Tibial artery (tissue), 4 donors: ENCODE measurements at places on chromosomes 2 and 18.

DNA sequence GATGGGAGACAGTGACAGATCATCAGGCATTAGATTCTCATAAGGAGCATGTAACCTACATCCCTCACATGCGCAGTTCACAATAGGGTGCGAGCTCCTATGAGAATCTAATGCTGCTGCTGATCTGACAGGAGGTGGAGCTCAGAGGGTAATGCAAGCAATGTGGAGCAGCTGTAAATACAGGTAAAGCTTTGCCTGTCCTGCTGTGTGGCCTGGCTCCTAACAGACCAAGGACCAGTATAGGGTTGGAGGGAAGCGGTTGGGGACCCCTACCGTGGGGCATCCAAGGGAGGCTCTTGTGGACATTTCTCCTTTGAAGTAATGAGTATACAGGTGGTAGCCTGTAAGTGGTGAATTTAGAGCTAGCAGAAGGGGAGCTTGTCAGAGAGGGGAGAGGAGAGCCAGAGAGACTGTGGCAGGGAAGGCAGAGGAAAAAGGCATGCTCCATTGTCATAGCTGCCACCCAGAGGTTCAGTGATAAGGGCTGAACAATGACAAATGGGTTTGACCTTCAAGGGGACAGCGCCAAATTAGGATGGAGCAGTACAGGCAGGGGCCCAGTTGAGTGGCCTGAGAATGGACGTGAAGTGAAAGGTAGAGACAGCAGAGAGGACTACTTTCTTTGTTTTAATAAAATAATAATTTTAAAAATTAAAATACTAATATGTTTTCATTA is 15.2 kb upstream of the TMBIM1 start:
- no peak for DNase-seq

DNA sequence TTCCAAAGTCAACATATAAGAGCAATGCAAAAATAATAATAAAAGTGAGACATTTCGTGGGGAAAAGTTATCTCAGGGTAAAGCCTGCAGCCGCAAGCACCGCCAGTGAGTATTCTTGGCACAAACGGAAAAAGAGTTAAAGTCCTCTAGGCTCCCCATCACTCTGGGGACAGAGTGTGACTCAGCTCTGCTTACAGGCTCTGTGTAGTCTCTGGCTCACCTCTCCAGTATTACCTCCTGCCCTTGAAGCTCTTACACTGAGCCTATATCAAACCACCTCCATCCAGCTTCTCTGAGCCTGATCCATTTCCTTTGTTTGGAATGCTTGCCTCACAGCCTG is 55.5 kb downstream of the MTHFD2 start:
- DNase-seq: no peak

- no peak for DNase-seq
These were observed 43.9 kb upstream of the TACR1 start for GRCh38 chr2:75243219-75243618.

GRCh38 chr2:30221531-30221930 is 9.8 kb upstream of the LBH start:
- DNase-seq: no peak

DNA sequence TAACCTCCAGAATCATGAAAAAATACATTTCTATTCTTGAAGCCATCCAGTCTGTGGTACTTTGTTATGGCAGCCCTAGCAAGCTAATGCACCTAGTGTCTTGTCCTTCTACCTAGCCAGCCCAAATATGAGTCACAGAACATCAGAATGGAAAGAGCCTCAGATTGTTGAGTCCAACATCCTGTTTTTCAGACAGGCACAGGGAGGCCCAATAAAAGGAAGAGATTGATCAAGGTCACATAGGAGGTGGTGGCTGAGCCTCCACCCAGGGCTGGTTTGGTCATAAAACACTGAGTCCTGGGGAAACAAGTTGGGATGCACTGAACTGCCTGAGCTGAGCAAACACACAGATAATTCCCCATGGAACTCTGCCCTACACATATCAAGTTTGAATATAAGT is 195.5 kb downstream of the TTC32 start:
- no peak for DNase-seq

DNA sequence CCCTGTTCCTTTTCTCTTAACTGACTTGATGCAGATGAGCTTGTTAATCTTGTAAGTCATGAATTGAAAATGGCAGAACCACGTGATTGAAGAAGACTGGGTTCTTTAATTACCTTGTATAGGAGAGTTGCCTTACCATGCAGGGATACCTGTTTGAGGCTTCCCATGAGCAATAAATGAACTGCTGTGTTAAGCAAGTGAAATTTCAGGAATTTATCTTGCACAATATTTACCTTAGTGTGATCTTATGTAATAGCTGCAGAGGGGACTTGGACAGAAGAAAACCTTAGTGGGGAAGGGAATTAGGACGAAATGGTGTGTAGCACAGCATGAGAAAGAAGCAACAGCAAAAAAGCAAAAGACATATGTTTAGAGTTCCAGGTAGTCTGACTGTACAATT is 384.0 kb upstream of the TMEFF2 start:
- DNase-seq: no peak

DNA sequence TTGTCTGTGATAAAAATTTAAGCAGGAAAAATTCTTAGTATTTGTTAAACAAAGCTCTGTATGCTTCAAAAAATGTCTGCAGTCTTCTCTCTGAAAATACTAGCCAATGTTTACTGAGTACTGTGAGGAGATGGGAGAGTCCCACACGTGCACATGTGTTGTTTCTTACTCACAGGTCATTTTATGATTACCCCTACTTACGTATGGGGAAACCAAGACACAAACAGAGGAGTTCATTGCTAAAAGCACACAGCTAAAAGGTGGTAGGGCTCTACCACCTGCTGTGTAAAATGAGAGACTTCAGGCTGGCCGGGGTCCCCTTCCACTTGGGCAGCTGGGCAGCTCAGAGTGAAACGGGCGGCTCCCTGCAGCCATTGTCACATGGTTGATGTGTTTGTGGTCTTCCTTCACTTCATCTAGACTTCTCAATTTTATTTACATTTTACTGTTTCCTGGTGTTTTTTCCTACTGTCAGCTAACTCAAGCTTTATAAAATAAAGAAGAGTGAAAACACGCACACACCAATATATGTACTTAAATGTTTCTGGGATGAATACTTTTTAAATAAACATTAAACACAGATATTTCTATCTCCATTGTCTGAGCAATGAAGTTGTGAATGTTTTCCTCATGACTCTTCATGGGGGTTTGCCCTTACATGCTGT is 71.2 kb downstream of the MBP start:
- DNase-seq: no peak

DNA sequence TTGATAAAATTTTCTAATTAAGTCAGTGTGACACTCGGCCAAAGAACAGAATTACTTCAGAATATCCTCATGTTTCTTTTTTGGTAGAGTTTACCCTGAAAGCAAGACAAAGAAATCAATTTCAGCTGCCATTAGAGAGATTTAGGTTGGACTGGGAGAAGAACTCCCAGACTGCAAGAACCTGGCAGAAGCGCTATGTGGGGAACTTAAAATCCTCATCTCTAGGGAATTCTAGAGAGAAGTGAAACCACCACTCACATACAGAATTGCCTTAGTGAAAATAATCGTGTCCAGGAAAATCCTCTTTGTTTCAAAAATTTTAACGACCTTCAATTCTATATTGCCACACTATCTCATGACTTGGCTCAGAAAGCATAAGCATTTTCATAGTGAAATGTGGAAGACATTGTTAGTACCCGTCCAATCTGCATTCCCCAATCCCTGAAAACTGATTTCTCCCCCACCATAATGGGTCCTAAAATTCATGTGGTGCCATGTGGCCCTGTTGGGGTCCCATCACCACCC is 297.3 kb upstream of the MEIS1 start:
- no peak for DNase-seq

- DNase-seq: no peak
These were observed 50.3 kb upstream of the ETAA1 start for GRCh38 chr2:67346718-67347407.

- DNase-seq: no peak
These were observed 46.5 kb upstream of the SLC30A6 start for GRCh38 chr2:32119161-32119560.

DNA sequence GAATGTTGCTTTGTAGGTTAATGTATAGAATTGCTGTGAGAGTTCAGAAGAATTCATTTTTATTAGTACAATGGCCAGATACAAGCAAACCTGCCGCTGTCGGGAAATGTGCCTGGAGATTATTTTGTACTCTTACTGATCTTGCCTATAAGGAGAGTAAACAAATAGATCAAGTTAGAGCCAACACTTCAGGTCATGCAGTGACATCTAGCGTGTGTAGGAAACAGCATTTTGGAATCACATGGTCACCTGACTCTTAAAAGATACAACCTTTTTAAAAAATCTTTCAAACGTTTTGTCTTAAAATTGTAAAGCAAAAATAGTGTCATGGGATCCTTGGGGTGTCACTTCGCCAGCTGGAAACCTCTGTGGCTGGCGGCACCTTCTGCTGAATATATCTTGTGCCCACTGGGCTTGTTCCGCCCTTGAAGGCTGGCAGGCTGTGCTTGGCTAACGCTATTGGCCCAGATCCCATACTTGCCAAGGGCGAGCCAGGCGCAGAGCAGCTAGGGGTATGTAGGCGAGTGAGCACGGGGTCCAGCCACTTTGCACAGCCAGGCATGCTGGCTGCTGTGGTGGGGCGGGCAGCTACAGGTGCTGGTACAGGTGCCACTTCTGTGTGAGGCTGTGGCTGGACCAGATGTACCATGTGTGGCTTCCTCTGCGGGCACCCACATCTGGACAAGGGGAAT is 19.5 kb upstream of the RPRM start:
- no peak for DNase-seq

GRCh38 chr2:198297350-198297749 is 493.0 kb downstream of the PLCL1 start:
- no peak for DNase-seq

DNA sequence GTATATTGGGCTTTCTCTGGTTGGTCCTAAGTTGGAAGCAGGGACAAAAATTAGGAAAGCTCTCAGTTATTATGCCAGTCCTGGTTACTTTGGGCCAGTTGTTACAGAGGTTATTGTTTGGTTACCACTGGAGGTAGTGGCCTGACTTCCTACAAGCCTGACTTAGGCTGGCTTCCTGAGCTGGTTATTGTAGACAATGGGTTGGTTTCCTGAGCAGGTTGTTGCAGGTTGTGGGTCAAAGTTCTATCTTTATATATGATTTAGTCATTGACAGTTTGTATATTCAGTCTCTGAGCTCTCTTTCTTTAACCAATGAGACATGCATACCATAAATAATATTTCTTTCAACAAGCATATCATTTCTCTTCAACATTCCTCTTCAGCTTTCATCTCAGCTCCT is 58.7 kb upstream of the RPE start:
- no peak for DNase-seq

DNA sequence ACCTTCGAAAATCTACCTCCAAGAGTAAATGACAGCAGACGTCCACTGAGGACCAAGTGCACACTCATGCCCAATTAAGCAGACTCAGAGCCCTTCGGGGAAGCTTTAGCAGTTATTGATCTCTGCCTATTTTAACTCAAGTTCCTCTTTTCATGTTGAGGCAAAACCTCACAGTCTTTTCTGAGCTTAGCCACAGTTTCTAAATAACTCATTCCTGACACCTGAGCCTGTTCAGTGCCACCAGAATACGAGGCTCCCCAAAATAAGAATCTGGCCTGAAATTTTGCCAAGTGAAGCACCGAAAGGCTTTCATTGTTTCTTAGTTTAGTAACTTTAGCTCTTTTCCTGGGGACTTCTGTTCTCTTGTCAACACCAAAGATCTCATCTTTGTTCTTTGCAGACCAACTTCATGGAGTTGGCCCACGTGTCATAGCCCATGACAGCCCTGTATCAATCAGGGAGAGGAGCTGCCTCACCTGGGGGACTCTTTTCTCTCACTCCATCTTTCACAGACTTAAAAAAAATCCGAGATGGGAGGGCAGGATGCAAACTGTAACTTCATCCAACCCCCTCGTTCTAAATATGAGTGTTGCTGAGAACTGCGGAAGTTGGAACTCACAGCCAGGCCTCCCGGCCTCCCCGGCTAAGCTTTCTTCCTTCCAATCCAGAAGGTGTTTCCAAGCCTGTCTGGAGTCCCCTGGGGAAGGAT is 22.2 kb downstream of the INPP5D start:
- no peak for DNase-seq

GRCh38 chr18:42459873-42460272 is 504.8 kb downstream of the PIK3C3 start:
- DNase-seq: no peak

DNA sequence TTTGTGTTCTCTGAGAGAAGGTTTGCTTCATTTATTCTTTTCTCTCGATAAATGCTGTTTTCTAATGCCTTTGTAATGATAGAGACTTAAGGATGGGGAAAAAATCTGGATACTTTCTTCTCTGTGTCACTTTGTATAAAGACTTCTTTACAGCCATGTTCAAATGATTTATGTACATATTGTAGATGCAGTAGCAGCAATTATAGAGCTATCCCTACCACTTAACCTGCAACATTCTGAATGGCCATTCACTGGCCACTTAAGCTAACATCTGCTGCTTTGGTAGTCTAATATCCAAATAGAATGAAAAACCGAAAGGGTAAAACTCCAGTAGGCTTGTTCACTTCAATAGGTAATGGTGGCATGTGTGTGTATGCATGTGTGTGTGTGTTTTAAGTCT is 97.8 kb downstream of the CSRNP3 start:
- no peak for DNase-seq

- no peak for DNase-seq
These were observed 17.7 kb downstream of the BCL11A start for GRCh38 chr2:60535685-60536312.

DNA sequence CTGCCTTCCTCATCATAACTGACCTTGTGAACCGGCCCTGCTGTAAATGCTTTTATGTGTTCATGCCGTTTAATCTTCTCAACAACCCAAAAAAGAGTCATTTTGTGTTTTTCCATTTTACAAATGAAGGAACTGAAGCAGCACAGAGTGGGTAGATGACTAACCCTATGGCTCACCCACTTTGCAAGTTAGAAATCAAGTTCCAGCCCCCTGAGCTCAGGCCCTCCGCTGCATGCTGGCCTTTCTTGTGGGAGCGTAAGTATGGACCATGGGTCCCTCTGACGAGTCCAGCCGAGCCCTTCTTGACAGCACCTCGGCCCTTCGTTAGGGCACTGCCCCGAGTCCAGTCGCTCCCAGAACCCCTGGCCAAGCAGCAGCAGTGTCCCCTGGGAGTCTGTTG is 194.6 kb downstream of the GLI2 start:
- no peak for DNase-seq
